Left ventricle myocardium inferior (tissue), 1 donor: ENCODE measurements at places on chromosomes 7 and 10. TPM values are rescaled to one million over a fixed set of nuclear protein-coding genes. Genes with fewer than 3 reads are reported as not detected.

GRCh38 chr10:112526139-112526538, 79.1 kb downstream of the VTI1A start:
- H3K36me3 ChIP-seq = no peaks in the 10 kb centered on the region
- no peak for DNase-seq
- H3K4me3 ChIP-seq = no peak overlapping the region
- no peaks in the 10 kb centered on the region for H3K4me1 ChIP-seq
- no peaks in the 10 kb centered on the region for H3K27me3 ChIP-seq
- H3K27ac ChIP-seq = no peak overlapping the region

DNA sequence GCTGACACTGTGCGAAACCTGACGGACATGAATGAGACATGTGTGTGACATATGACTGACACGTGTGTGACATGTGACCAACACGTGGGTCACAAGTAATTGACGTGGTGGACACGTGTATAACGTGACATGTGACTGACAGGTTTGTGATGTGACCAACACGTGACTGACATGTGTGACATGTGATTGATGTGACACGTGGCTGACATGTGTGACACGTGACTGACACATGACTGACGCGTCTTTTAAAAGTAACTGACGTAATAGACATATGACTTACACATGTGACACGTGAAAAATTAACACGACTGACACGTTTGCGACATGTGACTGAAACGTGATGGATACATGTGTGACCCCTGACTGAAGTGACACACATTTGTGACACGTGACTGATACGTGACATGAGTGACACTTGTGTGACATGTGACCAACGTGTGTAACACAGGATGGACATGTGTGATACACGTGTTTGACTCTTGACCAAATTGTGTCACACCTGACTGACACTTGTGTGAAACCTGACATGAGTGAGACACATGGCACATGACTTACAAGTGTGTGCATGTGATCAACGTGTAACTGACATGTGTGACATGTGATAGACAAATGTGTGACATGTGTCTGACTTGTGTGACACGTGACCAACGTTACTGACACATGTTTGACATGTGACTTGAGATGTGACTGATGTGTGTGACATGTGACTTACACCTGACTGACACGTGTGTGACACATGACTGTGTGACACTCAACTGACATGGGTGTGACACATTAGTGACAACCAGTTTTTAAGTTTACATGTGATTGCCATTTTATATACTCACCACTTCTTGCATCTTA, 56.9 kb downstream of the ZNF92 start:
- DNase-seq = no peak
- no peaks in the 10 kb centered on the region for H3K36me3 ChIP-seq
- H3K4me3 ChIP-seq = no peak overlapping the region

GRCh38 chr7:81469869-81470723, 299.8 kb downstream of the HGF start:
- peak overlapping the region; percentile 30 for H3K4me3 ChIP-seq
- peak overlapping the region; percentile 47 for H3K27ac ChIP-seq
- no peaks in the 10 kb centered on the region for H3K27me3 ChIP-seq
- H3K36me3 ChIP-seq = no peaks in the 10 kb centered on the region
- peaks cover 13% of the 10 kb centered on the region for H3K4me1 ChIP-seq

DNA sequence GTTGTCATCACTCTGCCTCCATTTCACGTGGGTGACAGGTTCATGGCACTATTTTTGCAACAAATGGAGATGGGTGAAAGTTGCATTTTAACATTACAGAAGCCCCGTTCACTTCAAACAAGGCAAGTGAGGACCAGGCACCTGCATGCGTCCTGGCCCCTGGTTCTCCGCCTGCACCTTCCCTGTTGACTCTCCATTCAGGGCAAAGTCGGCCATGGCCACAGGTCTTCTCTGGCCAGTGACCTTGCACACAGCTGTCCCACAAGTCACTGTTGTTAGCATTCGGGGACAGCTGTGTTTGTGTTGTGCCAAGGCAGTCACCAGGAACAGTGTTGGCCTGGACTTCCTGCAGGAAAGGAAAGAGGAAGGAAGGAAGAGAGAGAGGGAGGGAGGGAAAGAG, 554.9 kb downstream of the TCERG1L start:
- DNase-seq = no peak
- no peak overlapping the region for H3K27ac ChIP-seq
- no peaks in the 10 kb centered on the region for H3K4me1 ChIP-seq
- H3K4me3 ChIP-seq = no peak overlapping the region
- no peaks in the 10 kb centered on the region for H3K36me3 ChIP-seq

- H3K4me1 ChIP-seq = peaks cover 5% of the 10 kb centered on the region
- no peaks in the 10 kb centered on the region for H3K36me3 ChIP-seq
- H3K27ac ChIP-seq = no peak overlapping the region
- H3K4me3 ChIP-seq = no peak overlapping the region
- DNase-seq = no peak
Measured at GRCh38 chr7:24738577-24738976, 18.7 kb downstream of the GSDME start.

DNA sequence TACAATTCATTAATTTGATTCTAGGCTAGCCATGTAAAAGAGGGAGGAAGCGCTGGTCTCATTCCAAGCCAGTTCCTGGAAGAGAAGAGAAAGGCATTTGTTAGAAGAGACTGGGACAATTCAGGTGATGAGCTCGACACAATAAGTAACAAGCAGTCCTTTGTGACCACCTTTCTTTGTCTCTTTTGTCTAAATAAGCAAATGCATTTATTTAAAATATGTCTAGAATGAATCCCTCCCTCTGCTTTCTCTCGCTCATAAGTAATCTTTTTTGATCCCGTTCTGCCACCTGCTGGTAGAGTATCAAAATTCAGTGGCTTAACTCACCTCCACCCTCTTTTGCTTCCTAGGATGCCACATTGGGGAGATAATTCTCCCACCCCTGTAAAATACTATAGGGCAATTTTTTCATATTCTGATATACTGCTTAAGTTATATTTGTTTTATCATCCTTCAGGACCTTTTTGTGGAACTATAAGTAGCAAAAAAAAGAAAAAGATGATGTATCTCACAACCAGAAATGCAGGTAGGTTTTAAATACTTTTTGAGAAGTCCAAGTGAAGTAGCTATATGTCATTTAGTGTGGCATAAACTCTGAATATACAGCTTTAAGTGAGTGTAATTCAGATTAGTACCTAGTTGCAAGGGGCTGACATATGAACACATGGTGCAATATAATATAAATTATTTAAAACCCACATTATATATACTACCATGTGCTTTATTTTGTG, 91.5 kb downstream of the GSDME start:
- no peak overlapping the region for H3K4me3 ChIP-seq
- H3K36me3 ChIP-seq = no peaks in the 10 kb centered on the region
- no peaks in the 10 kb centered on the region for H3K27me3 ChIP-seq

DNA sequence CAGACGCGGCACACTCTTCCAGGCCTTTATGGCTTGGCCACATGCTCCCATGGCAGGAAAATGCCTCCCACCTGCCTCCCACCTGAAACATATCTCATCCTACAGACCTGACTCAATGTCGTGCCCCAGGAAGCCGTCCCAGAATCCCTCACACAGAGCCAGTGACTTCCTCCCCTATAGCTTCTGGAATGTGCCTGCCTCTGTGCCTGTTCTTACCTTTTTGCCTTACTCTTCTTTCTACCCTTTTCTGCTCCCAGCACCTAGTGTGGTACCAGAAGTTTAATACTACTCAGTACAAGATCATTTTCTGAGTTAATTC, 123.9 kb upstream of the STK17A start:
- no peak overlapping the region for H3K4me3 ChIP-seq
- peaks cover 20% of the 10 kb centered on the region for H3K4me1 ChIP-seq
- peaks cover 4% of the 10 kb centered on the region for H3K27me3 ChIP-seq
- H3K36me3 ChIP-seq = no peaks in the 10 kb centered on the region
- no peak for DNase-seq

DNA sequence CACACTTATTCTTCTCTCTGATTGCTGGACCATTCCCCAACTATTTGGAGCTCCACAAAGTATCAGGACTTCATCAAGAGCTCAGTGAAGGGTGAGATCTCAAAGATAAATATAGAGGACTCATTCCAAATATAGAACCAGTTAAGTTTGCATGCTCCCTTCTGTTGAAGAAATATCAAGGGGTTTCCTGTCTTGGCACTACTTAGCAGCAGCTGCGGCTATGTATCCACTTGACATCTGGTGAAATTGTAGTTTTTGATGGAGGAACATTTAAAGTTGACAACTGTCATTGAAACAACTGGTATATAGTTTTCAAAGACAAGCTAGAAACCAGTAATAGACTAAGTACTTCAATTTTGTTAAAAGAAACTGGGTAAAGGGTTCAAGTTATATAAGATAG, 1.0 kb upstream of the SPAG6 start:
- peaks cover 89% of the 10 kb centered on the region for H3K27me3 ChIP-seq
- DNase-seq = no peak
- H3K4me1 ChIP-seq = peaks cover 31% of the 10 kb centered on the region
- no peak overlapping the region for H3K27ac ChIP-seq
- no peaks in the 10 kb centered on the region for H3K36me3 ChIP-seq

The TMEM225B gene
- total RNA-seq = not detected

The CAMK2G gene
- 12.5 TPM for total RNA-seq

The CRYGN gene
- 0.41 TPM for total RNA-seq

The MKX gene
- 0.22 TPM for total RNA-seq

The PTPN20 gene
- 13.0 TPM for total RNA-seq
